CD4-positive, alpha-beta T cell treated with Interleukin-6 for 4 hours (primary cell): ENCODE measurements at places on chromosomes 3 and 15.
A peak's percentile ranks its signal among the peaks of the same experiment; 100 is the strongest.

DNA sequence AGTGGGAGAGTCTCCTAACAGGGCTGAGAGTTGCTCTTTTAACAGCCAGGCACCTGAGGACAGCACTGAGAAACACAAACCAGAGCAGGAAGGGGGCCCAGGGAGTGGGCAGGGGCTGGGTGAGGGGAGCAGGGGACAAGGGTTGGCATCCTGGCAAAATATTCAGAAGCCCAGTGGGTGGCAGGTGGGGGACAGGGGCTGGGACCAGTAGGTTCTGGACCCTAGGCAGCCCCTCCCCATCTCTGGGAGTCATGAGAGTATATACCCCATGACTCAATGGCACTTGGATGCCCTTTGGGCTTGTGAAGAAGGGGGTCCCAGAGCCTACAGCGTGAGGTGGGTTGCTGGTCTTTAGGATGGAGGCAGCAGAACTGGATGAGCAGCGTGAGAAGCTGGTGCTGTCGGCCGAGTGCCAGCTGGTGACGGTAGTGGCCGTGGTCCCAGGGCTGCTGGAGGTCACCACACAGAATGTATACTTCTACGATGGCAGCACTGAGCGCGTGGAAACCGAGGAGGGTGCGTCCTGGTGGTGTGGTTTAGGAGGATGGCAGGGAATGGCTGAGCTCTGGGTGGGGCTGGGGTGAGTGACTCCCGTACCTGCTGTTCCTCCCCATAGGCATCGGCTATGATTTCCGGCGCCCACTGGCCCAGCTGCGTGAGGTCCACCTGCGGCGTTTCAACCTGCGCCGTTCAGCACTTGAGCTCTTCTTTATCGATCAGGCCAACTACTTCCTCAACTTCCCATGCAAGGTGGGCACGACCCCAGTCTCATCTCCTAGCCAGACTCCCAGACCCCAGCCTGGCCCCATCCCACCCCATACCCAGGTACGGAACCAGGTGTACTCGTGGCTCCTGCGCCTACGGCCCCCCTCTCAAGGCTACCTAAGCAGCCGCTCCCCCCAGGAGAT lies 24.2 kb downstream of the NBEAL2 start:
- no peak for DNase-seq

DNA sequence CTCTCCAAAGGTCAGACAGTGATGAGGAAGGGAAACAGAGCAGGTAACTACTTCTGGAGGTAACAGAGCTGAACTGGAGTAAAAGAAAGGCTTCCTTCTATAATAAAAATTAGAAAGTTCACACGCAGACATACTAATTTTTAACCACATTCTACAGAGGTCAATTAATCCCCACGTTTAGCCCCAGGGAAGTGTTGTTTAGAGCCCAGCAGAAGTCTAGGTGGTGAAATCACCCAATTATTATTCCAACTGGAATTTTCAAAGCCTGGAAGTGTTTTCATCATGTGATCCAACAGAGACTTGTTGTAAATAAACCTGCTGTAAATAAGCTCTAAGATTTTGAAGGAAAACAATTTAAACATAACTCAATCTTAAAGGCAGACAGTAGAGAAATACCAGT lies 6.8 kb downstream of the ALDH1A2 start:
- no peak for DNase-seq

GRCh38 chr3:111767756-111768445 lies 91.2 kb upstream of the PHLDB2 start:
- no peak for DNase-seq

GRCh38 chr3:195247086-195247862 lies 23.7 kb downstream of the XXYLT1 start:
- no peak for DNase-seq

- no peak for DNase-seq
These were observed 110.3 kb upstream of the ALDH1A3 start for GRCh38 chr15:100769043-100769974.

DNA sequence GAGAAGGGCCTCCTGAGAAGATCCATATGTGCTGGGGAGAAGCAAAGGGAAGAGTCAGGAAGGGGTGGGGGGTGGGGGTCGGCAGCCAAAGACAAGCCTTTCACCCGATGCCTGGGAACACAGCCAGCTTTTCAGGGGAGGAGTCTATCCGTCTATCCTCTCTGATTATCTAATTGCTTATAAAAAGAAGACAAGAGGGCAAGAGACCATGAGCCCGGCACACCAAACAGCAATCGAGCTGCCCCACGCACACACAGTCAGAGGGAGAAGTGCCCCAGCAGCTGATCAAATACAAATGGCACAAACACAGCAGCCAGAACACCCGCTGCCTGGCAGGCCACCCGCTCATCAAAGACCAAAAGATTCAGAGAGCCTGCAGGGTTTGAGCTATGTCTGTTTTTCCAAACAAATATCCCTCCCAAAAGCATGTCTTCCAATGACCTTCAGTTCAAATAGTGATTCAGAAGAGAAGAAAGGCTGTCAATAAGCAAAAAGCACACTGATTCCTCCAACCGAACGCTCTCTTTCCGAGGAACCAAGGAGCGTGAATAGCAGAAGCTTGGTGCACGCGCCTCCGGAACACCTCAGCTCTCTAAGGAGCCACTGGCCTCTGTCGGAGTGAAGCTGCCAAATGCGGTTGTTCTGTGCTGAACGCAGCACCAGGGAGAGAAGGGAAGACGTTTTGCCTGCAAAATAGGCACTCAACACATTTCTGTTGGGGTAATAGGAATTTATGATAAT lies 419.2 kb downstream of the OCA2 start:
- no peak for DNase-seq

DNA sequence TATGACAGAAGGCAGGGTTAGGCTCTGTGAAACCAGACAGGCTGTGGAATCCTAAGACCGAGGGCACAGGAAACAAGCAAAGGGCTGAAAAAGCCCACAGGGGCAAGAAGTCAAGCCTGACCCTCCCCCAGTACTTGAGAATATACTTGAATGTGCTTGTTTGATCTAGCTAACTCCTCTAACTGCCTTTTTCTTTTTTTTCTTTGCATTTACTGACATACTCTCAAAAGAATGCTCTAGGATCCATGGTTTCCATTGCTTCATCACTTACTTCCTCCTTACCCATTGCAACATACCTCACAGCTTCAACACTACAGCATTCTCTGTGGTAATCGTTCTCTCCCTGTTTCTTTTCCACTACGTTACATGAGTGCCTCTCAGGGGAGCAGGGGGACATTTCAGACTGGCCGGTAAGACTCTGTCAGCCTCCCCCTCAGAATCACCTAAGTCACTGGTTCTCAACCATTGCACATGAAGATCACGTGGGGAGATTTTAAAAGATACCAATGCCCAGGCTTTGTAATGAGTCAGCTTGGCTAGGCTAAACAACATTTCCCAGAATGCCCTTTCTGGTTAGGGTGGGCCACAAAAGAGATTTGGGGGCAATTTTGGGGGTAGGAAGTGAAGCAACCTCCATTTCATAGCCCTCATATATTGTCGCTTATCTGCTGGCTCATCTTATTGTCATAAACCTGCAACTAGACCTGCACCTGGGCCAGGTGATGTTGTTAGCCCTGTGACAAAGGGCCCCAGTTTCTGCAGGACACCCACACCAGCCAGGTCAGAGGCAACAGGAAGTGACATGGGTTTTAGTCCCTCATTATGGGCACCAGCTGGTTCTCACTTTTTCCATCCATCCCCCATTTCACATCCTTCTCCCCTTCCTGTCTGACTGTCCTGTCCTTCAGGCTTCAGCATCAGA lies 24.6 kb upstream of the RSL24D1 start:
- DNase-seq, result no peak

- no peak for DNase-seq
These were observed 3.7 kb upstream of the NR1I2 start for GRCh38 chr3:119778176-119778575.

DNA sequence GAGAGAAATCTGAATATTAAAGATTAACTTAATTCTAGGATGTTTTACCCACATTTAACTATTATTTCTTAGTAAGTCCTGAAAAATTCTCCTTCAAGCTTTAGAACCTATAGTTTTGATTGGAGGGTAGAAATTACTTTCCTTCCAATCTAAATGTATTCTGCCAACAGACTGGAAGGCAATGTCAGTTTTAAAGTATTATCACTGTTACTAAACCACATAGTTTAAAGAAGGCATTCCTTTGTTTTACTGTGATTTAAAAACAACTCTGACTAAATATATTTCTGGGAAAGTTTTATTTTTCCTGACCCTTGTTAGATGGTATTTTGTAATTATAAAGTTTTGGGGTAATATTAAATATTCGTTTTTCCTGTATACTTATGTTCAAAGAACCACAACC lies 382.5 kb downstream of the TBC1D5 start:
- DNase-seq, result no peak

GRCh38 chr3:14482271-14482721 lies 57.8 kb downstream of the GRIP2 start:
- DNase-seq, result no peak

GRCh38 chr3:192082730-192083660 lies 622.0 kb downstream of the PYDC2 start:
- DNase-seq, result no peak

GRCh38 chr3:20051123-20051806 lies 11.0 kb downstream of the KAT2B start:
- peak; percentile 33 for DNase-seq

- no peak for DNase-seq
These were observed 24.9 kb downstream of the SIAH2 start for GRCh38 chr3:150737874-150738679.

GRCh38 chr3:21226086-21226485 lies 524.9 kb downstream of the ZNF385D start:
- DNase-seq, result no peak

DNA sequence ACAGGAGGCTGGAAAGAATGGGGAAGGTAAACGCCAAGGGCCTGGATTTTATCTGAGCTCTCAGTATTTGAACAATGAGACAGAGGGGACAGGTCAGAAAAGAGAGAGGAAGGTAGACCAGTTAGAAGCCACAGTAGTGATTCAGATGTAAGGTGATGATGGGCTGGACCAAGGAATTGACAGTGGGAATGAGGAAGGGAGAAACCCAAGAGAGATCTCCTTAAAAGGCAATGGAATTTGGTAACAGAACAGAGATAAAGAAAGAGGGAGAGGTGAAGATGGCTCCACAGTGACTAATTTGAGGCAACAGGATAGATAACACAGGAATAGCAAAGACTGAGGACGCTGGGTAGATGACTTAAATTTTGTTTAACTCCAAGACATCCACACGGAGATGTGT lies 11.4 kb upstream of the HEG1 start:
- DNase-seq, result no peak

DNA sequence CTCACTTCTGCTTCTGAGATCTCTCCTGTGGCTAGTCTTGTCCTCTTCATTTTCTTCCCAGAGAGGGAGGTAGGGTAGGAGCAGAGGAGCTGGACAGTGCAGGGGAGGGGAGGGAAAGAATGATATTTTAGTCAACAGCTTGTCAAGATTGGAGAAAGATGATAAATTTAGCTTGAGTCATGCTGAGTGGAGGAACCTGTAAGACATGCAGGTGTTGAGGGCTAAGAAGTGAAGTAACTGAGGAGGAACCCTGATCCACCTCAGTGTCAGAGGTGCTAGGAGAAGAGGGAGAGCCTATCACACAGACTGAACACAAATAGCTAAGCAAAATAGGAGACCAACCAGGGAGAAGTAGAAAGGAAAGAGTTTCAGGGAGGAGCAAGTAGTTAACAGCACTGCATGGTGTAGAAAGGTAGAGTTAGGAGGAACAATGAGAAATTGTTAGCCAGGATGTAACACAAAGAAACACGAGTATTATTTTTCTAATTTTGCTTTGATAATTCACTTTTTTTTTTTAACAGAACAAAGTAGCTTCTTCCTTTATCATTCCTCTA lies 108.2 kb upstream of the CHRM5 start:
- no peak for DNase-seq

DNA sequence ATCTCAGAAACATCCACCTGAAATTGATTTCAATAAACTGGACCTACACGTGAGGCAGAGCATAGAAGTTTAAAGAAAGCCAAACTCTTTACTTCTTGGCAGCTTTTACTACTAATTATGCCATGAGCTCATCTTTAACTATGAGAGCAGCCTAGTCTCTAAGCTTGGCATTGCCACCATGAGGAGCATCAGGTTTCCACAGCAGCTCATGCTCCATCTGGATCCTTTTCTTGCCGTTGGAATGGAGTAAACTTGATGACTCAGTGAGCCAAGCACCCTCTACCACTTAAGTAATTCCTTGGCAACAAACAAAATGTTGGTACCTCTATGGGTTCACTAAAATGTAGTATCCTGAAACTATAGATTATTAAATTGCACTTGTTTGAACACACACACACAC lies 583.2 kb downstream of the EPHA3 start:
- no peak for DNase-seq

GRCh38 chr3:100124201-100124761 lies 10.0 kb upstream of the FILIP1L start:
- no peak for DNase-seq

- DNase-seq, result no peak
These were observed 33.5 kb upstream of the HES1 start for GRCh38 chr3:194102436-194102835.

GRCh38 chr3:77267589-77267988 lies 227.7 kb downstream of the ROBO2 start:
- DNase-seq, result no peak

DNA sequence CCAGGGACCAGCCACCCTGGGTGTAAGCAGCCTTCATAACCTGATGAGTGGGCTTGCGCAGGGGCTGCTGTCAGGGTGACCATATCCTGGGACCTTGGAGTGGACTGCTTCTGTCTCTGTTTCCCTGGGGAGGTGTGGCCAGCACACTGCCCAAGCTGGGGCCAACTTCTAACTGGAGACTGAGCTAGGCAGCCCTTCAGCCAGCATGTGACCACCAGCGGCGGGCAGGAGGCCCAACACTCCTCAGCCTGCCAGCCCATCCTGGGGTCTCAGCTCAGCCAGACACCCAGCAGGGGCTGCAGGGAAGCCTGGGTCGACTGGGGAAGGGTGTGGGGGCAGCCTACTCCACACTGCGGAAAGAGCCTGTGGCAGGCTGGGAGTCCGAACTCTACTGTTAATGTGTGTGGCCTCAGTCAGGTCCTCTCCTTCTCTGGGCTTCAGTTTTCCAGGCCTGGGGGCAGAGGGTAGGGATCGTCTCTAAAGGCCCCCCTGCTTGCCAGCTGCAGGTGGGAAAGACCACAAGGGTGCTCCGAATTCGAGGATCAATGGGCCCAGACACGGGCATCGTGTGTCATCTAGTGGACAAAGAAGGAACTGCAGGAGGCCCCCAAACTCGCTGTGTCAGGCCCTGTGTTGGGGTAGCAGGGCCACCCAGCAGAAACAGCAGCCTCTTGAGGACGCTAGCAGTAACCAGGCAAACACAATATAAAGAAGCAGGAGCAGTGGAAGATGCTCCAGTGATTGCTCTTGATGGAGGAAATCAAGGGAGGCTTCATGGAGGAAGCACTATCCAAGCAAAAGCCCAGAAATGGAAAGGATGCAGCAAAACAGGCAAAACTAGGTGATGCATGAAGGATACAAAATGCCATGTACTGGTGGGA lies 2.0 kb upstream of the SEMA3G start:
- DNase-seq, result peak; percentile 77

DNA sequence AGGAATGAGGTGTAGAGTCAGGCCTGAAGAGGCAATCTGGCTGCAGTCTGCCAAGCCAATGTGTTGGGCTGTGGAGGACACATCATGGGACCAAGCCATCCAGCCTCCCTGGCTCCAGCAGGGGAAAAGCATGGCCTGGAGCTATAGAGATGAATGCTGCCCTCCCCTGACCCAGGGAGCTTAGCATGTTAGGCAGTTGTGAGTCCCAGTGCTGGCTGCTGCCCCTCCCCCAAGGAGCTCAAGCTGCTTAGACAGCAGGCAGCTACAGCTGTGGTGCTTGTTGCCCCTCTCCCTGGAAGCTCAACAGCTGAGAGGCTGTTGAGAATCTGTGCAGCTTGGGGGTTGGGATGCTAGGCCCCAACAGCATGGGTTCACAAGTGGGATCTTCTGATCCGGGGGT lies 85.6 kb upstream of the DNAJC19 start:
- no peak for DNase-seq
